ENCODE measurements at places on chromosomes 5 and 9. TPM values are rescaled to one million over a fixed set of nuclear protein-coding genes. Genes with fewer than 3 reads are reported as not detected.

The GLRA1 gene
- not detected for total RNA-seq

The LVRN gene
- 0.71 TPM for total RNA-seq

The FOXD4L4 gene
- total RNA-seq = 1.2 TPM

The QRFP gene
- total RNA-seq = not detected

The ASPN gene
- total RNA-seq = 0.12 TPM

The SPATA31E1 gene
- not detected for total RNA-seq

The ATP10B gene
- not detected for total RNA-seq

The ACOT12 gene
- not detected for total RNA-seq

The SNCAIP gene
- 0.12 TPM for total RNA-seq

The GFPT2 gene
- 15.7 TPM for total RNA-seq

The SLC6A3 gene
- not detected for total RNA-seq

The LRRTM2 gene
- not detected for total RNA-seq

The ADCY2 gene
- total RNA-seq = not detected

The PCDHGA4 gene
- 0.26 TPM for total RNA-seq

The PTAR1 gene
- 41.4 TPM for total RNA-seq

The CDC25C gene
- total RNA-seq = 10.8 TPM

The PCDHGC5 gene
- total RNA-seq = 0.69 TPM

The CNOT6 gene
- 73.1 TPM for total RNA-seq

The PCDHB12 gene
- total RNA-seq = 2.3 TPM

The TNFSF8 gene
- total RNA-seq = not detected

The BAAT gene
- 0.14 TPM for total RNA-seq

The KIAA0825 gene
- total RNA-seq = 2.5 TPM

The SURF1 gene
- total RNA-seq = 30.8 TPM

The SLC34A3 gene
- not detected for total RNA-seq

The PAPPA gene
- 7.0 TPM for total RNA-seq

The FAM163B gene
- not detected for total RNA-seq

The PIP5K1B gene
- total RNA-seq = 0.16 TPM

The GFI1B gene
- total RNA-seq = not detected

The CBY3 gene
- total RNA-seq = not detected

The SLC1A1 gene
- not detected for total RNA-seq

The GTF3C4 gene
- 19.7 TPM for total RNA-seq

The RAD17 gene
- total RNA-seq = 25.9 TPM

The TAF11L10 gene
- not detected for total RNA-seq

The IL17B gene
- not detected for total RNA-seq

The PTGS1 gene
- 0.70 TPM for total RNA-seq

The ARHGEF39 gene
- 5.1 TPM for total RNA-seq

The ASS1 gene
- total RNA-seq = 299 TPM

The SPAAR gene
- total RNA-seq = 0.72 TPM

The SAXO1 gene
- not detected for total RNA-seq

The FOXD4L6 gene
- 0.69 TPM for total RNA-seq

The LHX2 gene
- 0.63 TPM for total RNA-seq

The FCN1 gene
- not detected for total RNA-seq

The ARL15 gene
- total RNA-seq = 10.1 TPM

The ODF2 gene
- total RNA-seq = 37.3 TPM

The PCDHGA3 gene
- 0.07 TPM for total RNA-seq

The ANKRD20A1 gene
- total RNA-seq = 0.10 TPM

Data from MCF 10A (cell line).